ENCODE measurements at places on chromosomes 16 and 17. TPM values are rescaled to one million over a fixed set of nuclear protein-coding genes. Genes with fewer than 3 reads are reported as not detected.

The KRTAP1-5 gene
- total RNA-seq, result not detected

The CDRT15 gene
- not detected for total RNA-seq

The FBXL16 gene
- total RNA-seq, result 1.3 TPM

- DNase-seq, result no peak
Measured at GRCh38 chr16:59046335-59046734, 312.2 kb upstream of the GOT2 start.

GRCh38 chr17:15168379-15168778 lies 96.7 kb downstream of the PMP22 start:
- DNase-seq, result no peak

DNA sequence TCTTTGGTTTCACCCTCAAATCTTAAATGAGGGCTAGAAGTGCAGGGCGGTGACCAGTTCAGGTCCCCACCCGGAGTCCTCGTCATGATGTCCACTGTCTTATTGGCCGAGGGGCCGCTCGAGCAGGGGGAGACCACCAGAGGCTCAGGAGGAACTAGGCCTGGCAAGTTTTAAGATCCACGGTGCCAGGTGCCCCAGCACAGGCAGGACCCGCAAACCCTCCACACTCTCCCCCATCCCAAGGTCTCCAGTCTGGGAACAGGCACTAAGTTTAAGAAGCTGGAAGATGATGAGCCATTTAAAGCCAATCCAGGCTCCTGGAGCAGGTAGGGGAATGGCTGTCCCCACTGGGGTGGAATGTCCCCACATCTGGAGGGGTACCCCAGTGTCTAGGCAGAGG lies 4.1 kb downstream of the DLX3 start:
- DNase-seq, result no peak

- DNase-seq, result no peak
Measured at GRCh38 chr17:70104791-70105523, 29.9 kb downstream of the KCNJ16 start.

GRCh38 chr17:70493277-70493874 lies 324.0 kb downstream of the KCNJ2 start:
- no peak for DNase-seq

DNA sequence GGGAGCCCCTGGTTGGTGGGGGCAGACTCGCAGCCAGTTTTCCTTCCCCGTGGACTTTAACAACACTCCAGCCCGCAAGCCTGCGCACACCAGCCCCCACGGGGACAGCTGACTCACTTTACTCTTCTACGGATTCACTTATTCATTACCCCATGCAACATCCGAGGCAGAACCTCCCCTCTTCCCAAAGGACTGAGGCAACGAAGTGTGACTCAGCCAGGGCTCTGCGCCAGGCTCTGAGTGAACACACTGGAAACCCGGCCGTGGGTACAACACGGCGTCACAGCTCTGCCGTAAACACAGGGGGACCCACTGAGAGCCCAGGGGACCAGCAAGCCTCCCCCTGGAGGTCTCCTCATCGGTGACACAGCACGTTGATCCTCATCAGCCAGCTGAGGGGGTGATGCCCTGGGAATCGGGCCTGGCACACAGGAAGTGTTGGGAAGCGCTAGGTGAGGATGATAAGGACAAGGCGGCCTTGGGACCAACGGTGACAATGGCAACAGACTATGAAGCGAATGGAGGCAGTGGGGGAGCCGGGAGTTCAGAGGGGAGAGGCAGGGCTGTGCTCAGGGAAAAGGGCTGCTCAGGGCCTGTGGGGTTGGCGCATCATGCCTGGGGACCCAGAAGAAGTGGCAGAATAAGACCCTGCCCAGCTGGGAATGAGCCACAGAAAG lies 14.6 kb downstream of the COTL1 start:
- no peak for DNase-seq

GRCh38 chr17:64402469-64402868 lies 11.8 kb upstream of the PECAM1 start:
- no peak for DNase-seq

DNA sequence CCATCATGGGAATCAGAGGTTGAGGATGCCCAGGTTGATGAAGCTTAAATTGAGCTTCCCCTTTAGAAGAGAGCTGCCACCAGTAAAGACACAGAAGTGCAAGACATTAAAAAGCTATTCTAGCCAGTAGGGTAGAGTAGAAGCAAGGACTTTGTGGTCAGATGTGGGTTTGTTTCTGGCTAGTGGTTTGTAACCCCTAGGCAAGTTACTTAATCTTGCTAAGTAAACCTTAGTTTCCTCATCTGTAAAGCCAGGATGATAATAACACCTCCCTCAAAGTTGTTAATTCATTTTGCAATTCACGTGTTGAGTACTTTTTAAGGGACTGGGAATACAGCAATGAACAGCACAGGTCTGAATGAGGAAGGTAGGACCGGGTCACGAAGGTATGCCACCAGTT lies 3.6 kb downstream of the SNTB2 start:
- DNase-seq, result no peak

GRCh38 chr16:29198231-29198630 lies 208.3 kb downstream of the NPIPB11 start:
- no peak for DNase-seq

DNA sequence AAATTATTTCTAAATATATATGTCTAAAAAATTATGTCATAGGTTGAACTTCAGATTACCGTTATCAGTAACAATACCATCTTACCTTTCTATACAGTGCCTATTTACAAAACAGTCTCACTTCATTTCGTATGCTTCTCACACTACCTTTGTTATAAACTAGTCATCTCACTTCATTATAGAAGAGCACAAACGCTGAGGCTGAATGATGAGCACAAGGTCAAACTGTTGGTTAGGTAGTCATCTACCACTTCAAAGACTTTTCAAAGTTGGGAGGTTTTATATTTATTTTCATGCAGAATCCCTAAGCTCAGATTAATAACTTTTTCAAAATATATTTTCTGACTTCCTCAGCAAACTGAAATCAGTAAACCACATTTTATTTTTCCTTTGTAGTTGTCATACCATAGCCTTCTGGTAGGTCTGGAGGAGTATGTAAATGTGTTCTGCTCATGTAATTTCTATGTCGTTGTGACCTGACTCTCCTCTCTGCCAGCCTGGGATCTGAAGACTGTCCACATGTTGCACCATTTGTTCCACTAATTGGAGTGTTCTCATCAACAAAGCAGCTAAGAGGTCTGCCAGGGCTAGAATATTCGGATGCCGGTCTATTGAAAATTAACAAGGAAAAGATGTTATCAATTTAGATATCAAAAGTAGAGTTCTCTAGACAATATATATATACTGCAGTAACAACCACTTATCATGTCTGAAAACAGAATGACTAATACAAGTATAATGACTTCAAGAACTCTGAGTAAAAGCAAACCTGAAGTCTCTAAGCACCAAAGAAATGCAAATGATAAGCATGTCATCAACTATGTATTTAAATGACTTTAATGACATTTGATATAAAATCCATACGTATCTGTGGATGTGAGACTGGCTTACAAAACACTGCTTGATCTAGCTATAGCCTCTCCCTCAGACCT lies 73.9 kb downstream of the CEP95 start:
- no peak for DNase-seq
